ENCODE measurements at places on chromosomes 12 and 14.

- DNase-seq: peak; percentile 43
Observed at GRCh38 chr12:124109760-124110159, 136.7 kb downstream of the ZNF664 start.

- DNase-seq: no peak
Observed at GRCh38 chr12:99600388-99600787, 47.2 kb upstream of the GARIN6 start.

DNA sequence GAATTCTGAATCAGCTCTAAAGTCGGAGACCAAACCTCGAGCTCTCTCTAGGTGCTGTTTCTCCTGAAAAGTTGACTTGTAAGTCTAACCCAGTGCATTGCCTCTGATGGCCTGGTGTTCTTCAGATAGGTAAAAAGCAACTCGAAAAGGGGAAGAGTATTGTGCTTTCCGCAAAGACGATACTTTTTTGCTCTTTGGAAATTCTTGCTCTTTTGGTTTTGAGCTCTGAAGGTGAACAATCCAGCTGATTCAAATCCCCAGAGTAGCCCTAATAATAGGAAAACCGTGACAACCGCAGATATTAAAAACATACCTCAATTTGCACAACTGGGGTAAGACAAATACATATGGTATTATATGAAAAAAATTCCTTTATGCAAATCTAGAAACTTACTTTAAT lies 447.4 kb downstream of the RAD51B start:
- no peak for DNase-seq

DNA sequence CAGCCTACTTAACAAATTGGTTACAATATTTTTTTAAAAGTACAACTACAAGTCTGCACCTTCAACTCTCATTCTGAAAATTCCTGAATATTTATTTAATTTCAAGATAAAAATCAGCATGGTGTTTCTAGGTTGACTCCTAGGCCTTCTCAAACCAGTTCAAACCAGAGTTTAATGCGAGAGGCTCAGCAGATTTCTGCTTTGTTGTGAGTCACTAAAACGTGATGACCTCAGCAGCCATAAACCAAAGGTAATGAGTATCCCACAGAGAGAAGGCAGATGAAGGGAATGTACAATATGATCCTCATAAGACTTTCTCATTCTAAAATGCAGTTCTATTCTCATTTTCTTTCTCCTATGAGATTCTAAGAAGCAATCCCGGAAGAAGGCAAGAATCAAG lies 1.5 kb downstream of the PRDM4 start:
- no peak for DNase-seq

GRCh38 chr12:65755596-65755978 lies 68.7 kb upstream of the HMGA2 start:
- no peak for DNase-seq

DNA sequence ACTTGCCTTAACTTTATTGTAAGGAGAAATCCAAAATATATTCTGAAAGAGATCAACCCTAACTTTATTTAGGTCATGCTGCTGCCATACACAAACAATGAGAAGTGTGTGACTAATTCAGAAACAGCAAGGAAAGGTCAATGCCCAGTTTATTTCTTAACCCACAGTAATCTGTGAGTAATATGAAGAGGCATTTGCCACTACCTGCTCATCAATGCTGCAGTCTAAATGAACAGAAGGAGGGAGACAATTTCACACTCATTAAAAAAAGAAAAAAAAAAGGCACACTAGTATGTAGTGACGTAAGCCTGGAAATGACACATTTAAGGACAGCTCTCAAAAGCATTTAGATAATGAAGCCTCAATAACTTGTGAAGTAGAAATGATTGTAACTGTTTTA lies 90.5 kb upstream of the FOXN3 start:
- DNase-seq: no peak

DNA sequence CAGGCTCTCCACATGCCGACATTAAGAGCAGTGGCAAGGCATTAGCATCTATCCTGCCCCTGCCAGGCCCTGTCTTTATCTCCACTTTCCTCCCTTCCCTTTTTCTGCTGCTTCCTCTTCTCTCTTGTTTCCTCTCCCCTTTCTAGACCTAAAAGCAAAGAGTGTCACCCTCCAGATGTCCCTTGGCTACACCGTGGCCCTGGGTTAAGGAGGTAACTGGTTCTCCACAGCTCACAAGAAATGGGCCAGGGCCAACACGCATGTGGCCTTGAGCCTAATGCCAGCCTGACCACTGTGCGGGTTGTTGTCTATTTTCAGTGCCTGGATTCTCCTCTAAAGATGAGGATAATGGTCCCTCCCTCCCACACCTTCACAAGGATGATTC lies 41.7 kb upstream of the DDX11 start:
- DNase-seq: no peak

GRCh38 chr12:126481688-126482087 lies 1416.5 kb downstream of the AACS start:
- no peak for DNase-seq

- DNase-seq: no peak
Observed at GRCh38 chr14:26974965-26975364, 377.1 kb upstream of the NOVA1 start.

DNA sequence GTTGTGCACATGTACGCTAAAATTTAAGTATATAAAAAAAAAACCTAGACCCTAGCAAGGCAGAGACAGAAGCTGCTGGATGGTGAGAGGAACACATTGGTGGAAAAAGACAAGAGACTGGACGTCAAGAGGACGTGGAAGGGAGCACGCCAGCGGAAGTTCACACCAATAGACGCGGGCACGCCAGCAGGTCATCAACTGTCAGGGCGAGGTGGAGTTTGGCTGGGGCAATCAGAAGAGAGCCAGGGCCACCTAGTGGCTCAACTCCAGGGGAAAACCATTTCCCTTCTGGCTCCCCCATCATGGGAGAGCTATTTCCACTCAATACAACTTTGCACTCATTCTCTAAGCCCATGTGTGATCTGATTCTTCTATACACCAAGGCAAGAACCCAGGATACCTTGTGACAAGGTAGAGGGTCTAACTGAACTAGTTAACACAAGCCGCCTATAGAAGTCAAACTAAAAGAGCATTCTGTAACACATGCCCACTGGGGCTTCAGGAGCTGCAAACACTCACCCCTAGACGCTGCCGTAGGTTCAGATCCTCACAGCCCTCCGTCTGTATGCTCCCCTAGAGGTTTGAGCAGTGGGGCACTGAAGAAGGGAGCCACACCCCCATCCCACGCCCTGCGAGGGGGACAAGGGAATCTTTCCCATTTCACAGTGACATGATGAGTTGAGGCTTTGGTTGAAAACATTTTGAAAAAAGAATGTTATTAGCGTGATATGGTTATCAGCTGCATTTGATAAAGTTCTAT lies 702.7 kb downstream of the TMTC2 start:
- peak; percentile 7 for DNase-seq

- no peak for DNase-seq
Observed at GRCh38 chr12:112413855-112414625, 4.6 kb upstream of the RPL6 start.

GRCh38 chr14:77032491-77032843 lies 4.0 kb upstream of the IRF2BPL start:
- no peak for DNase-seq

GRCh38 chr14:62118461-62118860 lies 356.2 kb downstream of the SNAPC1 start:
- no peak for DNase-seq

DNA sequence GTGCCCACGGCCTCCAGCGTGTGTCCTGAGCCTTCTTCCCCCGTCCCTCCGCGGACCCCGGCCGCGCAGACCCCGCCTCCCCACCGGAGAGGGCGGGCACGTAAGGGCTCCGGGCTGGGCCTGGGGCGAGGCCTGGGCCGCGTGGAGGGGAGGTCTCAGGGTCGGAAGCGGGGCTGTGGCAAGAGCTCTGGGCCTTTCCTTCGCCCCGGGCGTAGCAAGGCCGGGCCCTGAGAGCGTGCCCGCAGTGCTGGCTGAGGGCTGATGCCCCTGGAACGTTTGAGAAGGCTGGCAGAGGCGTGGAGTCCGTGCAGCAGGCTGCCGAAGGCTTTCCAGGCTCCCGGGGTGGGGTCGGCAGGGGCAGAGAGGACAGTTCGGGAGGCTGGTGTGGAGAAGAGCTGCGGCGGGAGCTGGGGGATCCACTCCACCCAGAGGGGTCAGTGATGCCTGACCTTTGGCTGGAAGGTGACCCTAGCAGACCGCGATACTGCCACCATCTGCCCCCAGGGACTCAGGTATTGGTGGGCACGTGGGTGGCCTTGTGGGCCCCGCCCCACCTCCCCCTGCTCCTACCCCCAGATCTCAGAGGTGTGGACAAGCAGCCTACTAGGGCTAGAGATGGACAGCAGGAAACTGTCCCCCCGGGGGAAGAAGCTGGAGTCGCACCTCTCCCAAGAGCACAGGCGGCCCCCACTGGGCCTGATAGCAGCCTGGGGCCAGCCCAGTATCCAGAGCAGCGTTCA lies 558 bp downstream of the TEX22 start:
- DNase-seq: peak; percentile 65

DNA sequence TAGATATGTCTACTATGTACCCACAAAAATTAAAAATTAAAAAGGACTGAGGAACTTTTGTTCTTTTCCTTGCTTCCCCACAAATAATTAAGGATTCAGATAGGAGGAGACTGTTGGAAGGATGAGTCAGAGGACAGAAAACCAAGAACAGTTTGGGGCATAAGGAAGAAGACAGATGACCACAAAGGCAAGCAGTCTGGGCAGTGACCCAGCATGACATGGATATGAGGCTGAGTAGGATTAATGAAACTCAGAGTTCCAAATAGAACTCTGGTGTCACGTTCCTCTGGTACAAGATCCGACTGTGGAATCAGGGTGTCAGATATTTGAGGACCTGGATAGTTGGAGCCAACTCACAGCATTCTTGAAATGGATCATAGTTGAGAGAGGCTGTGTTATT lies 89.3 kb upstream of the SLC38A4 start:
- no peak for DNase-seq

- DNase-seq: no peak
Observed at GRCh38 chr12:121766290-121767039, 27.0 kb downstream of the RHOF start.

GRCh38 chr14:76329154-76329928 lies 46.6 kb upstream of the ESRRB start:
- DNase-seq: no peak

GRCh38 chr12:52805739-52806138 lies 8.2 kb downstream of the KRT4 start:
- no peak for DNase-seq

DNA sequence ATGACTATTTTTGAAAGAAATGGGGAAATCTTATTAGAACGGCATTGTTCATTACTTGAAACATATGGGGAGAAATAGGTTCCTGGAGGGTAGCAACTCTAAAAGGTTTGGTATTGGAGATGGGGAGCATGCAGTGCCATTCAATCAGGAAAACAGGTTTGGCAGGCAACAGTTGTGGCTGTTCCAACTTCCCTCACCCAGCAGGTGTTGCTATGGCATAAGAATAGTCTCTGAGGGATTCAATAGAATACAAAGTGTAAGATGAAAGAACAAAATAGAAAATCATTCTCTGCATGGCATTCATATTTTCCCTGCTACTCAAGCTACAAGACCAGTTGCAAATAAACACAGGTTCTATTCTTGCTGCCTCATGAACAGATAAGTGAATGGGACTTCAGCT lies 393.3 kb upstream of the RPL10L start:
- peak; percentile 25 for DNase-seq

GRCh38 chr12:76311796-76312195 lies 36.4 kb downstream of the BBS10 start:
- no peak for DNase-seq

DNA sequence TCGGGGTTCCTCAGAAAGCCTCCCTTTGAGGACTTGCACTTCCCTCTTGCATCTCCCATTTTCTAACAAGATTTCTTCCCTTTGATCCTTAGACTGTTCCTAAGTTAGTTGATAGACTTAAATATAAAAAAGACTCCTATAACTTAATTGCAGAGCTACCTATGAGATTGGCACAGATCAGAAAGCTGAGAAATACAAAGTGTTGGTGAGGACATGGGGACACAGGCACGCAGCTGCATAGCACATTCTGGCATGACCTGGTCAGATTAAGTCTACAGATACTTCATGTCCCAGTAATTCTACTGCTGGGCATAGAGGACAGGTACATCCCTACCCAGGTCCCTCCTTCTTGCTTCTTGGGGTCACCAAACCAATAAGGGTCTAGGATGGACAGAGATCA lies 141.7 kb upstream of the LHX5 start:
- no peak for DNase-seq

DNA sequence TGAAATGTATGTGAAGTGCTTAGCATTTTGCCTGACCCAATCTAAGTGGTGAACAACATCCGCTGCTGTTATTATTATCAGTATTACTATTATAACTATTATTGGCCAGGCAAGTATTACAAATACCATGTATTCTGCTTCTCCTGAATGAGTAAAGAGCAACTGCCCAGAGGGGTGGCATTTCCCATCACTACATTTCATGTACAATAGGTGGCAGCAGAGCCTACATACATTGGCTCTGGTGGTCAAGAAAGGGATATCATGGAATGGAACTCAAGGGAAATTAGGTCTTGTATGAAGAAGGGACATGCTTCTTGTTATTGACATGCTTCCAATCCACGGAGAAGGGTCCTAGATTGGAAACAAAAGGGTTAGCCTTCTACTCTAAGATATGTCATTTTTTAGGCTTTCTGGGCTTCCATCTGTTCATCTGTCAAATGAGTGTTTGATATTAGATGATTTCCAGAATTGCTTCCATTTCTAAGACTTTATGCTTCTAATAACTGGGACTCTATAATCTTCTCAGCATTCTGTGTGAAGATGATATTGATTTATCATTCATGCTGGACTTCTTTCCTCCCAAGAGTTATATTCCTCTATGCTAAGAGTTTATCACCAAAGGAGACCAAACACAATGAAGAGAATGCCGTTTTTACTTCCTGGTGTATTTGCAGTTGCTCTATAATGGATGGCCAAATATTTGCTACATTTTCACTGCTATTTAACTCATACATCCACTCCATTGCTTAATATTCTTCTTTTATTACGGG lies 239.1 kb downstream of the SSPN start:
- peak; percentile 41 for DNase-seq

GRCh38 chr12:16833376-16834015 lies 227.5 kb upstream of the LMO3 start:
- no peak for DNase-seq

DNA sequence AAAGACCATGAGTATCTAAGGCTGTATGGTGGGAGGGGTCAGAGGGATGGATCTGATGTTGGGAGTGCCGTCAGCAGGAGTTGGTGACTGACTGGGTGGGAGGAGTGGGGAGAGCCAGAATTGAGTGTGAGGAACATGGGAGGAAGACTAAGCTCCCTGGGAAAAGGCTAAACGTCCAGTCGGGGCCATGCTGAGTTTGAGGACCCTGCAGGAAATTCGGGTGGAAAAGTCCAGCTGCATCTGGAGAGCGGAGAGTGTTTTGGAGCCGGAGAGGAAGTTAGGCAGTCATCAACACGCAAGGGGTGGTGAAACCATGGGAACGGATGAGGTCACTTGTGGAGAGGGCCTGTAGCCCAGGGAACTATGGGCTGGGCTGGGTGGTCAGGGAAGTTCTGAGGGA lies 60.9 kb downstream of the ELK3 start:
- peak; percentile 57 for DNase-seq

- DNase-seq: no peak
Observed at GRCh38 chr12:47785036-47785886, 12.2 kb downstream of the SLC48A1 start.

Data from endothelial cell (in vitro differentiated cells).